ENCODE measurements at places on chromosomes 5 and 9. TPM values are rescaled to one million over a fixed set of nuclear protein-coding genes. Genes with fewer than 3 reads are reported as not detected.
A peak's percentile ranks its signal among the peaks of the same experiment; 100 is the strongest.

GRCh38 chr9:32968101-32969011, 33.1 kb downstream of the APTX start:
- DNase-seq: peak; percentile 55

GRCh38 chr5:1294835-1295649, at the start of gene TERT:
Gene TERT (minus strand): TSS chr5:1295068. CDS start chr5:1294989, 79 bp downstream.
- peak; percentile 77 for DNase-seq

UBQLN1 gene
- 105 TPM for total RNA-seq

GRCh38 chr5:9850456-9850855, 220.3 kb upstream of the TAS2R1 start:
- no peak for DNase-seq

DNA sequence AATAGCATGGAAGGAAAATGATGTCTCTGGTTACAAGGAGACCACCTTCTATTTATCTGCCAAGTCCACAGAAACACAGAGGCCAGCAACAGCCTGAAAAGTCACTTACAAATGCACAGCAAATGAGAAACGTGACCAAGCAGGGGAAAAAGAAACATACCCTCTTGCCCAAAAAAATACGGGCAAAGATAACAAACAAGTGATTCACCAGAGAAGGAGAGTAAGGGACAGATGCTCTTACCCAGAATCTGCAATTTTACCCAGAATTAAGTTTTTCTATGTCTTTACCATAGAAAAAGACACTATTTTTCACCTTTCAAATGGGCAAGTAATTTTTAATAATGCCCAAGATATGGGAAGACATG, 28.1 kb downstream of the CAMSAP1 start:
- no peak for DNase-seq

GRCh38 chr5:111584651-111585050, 72.3 kb upstream of the STARD4 start:
- DNase-seq: no peak

FOXD4L5 gene
- total RNA-seq: 0.51 TPM

- DNase-seq: no peak
These were observed 43.2 kb downstream of the SH3RF2 start for GRCh38 chr5:145979270-145980223.
